NCI-H1436 (cell line): ENCODE measurements at places on chromosomes 2 and 18.

GRCh38 chr2:47309952-47310800 is 92.8 kb upstream of the MSH2 start:
- no peak for DNase-seq

DNA sequence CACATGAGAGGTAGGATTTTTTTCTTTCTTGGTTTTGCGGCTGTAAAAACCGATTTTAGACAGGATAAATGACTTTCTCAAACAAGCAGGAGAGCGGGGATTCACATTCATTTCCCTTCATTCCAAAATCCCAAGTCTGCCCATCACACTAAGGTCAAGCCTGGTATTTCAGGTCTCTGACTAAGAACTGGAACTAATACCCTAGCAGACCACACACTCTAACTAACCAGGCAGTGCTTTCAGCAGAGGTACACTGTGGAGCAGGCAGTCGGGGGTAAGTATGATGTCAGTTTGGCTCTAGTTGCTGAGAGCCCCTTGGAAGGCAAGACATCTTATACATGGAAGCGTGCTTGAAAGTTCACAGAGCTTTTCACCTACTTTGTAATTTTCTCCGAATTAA is 128.1 kb upstream of the LHCGR start:
- DNase-seq = no peak

DNA sequence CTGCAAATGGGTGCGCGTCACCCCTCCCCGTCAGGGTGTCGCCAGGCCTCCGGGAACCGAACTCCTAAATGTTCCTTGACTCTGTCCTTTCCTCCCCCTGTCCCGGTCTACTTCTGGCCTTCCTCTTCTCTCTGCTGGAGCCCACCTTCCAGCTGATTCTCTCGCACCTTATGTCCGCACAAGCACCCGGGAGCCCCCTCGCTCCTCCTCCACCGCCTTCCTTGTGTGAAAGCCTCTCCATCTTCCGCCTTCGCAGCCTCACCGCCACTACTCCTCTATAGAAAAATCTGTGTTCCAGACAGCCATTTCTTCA is 627 bp upstream of the KIF3C start:
- no peak for DNase-seq

- DNase-seq = no peak
Observed at GRCh38 chr2:35873921-35874320, 481.7 kb upstream of the CRIM1 start.

DNA sequence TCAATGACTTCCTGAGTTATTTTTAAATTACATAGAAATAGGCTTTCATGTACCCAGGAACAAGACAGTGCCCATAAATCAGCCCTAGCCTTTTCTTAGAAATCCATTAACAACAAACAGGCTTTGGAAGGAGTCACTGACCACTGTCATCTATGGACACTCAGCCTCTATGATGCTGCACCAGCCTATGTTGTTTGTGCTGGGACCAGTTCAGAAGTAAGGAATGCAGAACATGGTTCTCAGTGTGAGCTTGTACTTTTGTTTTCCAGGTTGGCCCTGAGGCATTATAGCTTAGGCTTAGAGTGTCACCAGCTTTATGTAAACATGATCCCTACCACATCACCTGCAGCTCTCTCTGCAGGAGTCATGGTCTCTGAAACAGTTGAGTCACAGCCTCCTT is 335.7 kb upstream of the CDH7 start:
- DNase-seq = no peak

GRCh38 chr18:7958897-7959146 is 391.7 kb downstream of the PTPRM start:
- no peak for DNase-seq

DNA sequence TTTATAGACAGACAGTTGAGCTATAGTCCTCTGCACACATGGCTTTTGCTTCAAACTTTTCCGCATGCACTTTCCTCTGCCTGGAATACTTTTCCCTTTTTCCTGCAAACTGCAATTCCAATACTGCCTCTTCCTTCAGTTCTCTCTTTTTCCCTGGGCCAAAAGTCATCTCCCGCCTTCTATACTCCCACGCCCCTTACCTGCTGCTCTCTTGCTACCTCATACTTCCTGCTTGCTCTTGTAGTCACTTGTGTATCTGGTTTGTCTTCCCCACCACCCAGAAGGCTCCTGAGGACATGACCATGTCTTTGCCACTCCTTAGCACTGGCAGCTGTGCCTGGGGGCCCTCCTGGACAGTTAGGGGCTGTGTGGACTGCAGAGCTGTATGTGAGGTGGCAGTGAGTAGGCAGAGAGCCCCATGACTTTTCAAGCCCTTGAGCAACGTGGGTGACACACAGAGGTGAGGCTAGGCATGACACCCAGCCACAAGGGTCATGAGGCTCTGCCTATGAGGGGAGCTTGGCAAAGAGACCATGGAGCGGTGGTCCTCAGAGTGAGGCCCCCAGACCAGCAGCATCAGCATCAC is 23.2 kb downstream of the SPEG start:
- no peak for DNase-seq

- DNase-seq = no peak
Observed at GRCh38 chr2:28201671-28202180, 190.9 kb upstream of the FOSL2 start.

- no peak for DNase-seq
Observed at GRCh38 chr2:65397122-65397521, 35.3 kb downstream of the SPRED2 start.

DNA sequence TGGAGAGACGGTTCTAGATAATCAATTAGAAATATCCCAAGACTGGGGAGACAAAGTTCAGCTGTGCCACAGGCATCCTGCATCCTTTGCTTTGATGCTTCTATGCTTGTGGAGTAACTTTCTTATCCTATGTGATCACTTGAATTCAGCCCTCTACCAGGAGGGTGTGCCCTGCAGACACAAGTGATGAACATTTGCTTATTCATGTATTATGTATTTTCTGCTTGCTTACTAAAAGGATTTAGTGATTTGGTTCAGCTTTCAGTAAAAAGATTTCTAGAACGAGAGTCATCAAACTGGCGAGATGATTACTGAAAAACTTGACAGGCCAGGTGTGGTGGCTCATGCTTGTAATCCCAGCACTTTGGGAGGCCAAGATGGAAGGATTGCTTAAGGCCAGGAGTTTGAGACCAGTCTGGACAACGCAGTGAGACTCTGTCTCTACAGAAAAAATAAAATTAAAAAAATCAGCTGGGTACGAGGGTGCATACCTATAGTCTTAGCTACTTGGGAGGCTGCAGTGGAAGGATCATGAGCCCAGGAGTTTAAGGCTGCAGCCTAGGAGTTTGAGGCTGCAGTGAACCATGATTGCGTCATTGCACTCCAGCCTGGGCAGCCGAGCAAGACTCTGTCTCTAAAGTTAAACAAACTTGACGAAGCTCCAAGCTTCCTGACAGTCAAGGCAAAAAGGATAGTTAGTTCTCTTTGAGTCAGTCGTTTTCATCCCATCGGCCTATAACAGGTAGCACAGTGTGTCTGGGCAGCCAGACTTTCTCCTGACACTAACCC is 13.3 kb downstream of the HK2 start:
- no peak for DNase-seq

- DNase-seq = no peak
Observed at GRCh38 chr2:67379048-67379447, 18.1 kb upstream of the ETAA1 start.

GRCh38 chr2:17879137-17879912 is 858 bp downstream of the KCNS3 start:
- no peak for DNase-seq

GRCh38 chr18:13216711-13217465 is 1.7 kb upstream of the LDLRAD4 start:
- DNase-seq = peak; percentile 23

DNA sequence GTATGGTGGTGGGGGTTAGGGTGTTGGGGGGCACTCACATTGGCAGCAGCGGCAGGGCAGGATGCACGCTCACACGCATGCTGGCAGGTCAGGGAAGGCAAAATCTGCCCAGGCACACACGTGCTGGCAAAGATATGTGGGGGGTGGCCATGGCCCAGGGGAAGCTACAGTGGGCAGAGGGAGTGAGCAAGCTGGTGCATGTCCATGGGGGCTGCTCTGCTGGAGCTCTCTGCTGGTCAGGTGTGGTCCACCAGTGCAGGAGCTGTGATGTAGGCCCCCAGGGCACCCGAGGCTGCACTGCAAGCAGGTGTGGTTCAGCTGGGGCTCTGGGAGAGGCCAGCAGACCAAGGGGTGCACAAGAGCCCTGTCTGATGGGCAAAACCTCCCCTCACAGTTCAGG is 491.5 kb upstream of the TNP1 start:
- DNase-seq = no peak

DNA sequence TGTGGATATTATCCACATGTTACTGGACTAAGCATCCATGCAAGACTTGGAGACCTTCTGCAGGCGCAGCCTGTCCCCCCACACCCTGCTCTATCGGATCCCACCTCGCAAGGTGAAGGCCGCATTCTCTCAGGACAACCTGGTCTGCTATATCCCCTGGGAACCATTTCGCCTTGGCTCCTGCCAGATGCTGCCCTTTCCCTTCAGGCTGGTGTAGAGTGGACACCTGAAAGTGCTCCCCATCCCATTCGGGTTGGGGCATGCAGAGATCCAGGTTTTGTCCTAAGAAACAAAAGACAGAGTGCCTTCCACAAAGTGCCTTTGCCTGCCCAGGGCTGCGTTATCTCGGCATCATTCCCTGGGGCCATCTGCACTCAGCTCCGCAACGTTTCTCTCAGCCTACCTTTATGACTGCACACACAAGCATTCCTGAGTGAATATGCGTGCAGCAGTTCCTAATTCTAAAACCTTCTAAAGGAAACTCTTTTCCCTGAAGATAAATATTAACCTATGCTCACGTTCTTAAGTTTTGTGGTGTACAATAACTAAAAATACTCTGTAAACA is 20.5 kb downstream of the FHL2 start:
- DNase-seq = no peak

DNA sequence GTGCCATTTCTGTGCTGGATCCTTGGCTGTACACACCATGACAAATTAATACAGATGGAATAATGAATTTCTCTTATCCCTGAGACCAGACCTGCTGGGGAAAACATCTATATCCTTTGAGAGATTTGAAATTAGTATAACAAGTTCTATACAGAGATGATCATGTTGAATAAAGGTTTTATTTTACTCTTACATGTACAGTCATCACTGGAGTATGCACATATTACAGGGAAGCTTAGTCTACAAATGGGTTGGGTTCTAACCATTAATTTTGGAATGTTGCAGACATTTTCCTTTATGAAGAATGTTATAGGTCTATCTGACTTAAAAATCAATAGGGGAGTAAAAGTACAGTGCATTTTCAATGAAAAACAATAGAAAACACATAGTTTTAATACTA is 29.9 kb upstream of the MMADHC start:
- DNase-seq = no peak

DNA sequence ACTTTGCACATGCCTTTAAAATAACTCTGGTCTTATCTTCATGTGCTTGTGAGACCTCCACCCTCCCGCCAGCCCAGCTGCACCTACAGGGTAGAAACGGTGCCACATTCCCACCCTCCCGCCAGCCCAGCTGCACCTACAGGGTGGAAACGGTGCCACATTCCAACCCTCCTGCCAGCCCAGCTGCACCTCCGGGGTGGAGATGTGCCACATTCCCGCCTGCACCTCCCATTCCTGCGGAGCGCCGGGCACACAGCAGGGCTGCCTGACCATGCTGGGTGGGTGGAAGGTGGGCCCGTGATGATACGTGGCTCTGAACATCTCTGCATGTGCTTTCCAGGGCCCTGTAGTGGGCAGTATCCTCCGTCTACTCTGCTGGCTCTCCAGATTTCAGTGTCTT is 243.7 kb upstream of the PXDN start:
- DNase-seq = no peak

DNA sequence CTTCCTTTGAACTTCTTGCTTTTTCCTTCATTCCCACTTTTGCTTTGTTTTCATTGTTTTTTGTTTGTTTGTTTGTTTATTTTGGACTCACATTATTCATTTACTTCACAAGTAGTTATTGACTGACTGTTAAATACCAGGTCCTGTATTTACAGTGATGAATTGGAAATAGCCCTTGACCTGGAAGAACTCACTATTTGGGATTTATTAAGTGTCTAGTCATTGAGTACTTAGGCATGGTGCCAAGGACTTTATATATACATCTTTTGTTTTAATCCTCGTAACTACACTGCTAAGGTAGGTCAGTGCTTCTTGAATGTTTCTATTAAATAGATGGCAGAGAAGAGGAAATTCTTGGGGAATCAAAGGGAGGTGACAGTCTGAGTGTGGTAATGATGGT is 11.1 kb downstream of the SPOPL start:
- DNase-seq = no peak

GRCh38 chr2:27209621-27210401 is 2.0 kb upstream of the ATRAID start:
- DNase-seq = no peak

DNA sequence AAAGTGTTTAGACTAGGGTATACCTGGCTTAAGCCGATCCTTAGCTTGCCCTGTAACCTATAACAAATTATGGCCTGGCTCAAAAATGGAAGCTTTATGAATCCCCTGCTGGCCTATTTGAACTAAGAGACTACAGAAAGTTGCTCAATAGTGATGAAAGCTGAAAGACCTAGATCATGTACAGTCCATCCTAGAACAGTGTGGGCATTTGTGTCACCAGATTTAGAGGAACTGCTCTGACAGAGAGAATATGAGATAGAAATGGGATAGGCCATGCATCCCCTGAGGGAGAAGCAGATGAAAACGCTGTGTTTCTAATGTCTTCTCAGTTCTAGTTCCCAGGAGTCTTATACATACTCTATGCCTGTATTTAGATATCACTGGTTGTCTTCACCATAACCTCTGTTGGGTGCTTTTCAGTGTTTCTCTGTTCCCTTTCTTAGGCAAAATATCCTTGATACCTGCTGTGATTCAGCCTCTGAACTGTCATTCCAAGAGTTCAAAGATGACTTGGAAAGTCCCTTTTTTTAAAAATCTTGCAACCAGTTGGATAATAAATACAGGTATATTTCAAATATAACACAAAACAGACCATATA is 246.9 kb upstream of the SLC39A10 start:
- no peak for DNase-seq

GRCh38 chr2:38613126-38613848 is 10.6 kb upstream of the HNRNPLL start:
- DNase-seq = no peak

- no peak for DNase-seq
Observed at GRCh38 chr2:64021578-64021977, 2.4 kb upstream of the VPS54 start.

DNA sequence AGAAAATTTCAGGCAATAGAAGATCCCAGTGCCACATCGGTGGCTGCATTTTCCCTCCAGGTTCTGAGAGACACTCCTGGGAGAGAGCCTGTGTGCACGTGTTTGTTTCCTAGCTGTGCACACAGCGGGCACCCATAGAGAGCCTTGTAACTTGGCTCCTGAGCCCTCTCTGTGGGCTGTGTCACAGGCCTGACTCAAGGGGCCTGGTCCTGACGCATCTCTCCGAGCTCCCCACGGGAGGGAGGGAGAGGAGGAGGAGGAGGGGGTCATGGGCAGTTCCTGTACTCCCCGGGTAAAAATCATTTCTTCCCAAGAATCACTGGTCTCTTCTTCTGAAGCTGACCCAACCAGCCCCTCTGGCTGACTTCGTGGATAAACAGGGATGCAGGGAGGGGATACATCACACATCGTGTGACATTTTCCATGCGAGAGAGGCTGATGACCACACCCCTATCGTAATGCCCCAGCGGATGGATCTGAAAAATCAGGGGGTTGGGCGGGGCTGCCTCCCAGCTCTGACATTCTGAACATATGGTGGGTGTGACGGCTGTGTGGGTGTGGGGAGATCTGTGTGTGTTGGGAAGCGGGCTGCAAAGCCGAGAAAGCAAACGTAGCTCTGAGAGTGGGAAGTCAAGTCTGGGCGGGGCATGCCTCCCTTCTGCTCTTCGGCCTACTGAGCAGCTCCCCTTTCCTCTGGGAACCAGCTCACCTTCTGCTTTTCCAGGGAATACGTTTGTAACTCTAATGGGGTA is 308.3 kb upstream of the HS6ST1 start:
- DNase-seq = no peak
